ENCODE measurements at places on chromosomes 7 and 10.

DNA sequence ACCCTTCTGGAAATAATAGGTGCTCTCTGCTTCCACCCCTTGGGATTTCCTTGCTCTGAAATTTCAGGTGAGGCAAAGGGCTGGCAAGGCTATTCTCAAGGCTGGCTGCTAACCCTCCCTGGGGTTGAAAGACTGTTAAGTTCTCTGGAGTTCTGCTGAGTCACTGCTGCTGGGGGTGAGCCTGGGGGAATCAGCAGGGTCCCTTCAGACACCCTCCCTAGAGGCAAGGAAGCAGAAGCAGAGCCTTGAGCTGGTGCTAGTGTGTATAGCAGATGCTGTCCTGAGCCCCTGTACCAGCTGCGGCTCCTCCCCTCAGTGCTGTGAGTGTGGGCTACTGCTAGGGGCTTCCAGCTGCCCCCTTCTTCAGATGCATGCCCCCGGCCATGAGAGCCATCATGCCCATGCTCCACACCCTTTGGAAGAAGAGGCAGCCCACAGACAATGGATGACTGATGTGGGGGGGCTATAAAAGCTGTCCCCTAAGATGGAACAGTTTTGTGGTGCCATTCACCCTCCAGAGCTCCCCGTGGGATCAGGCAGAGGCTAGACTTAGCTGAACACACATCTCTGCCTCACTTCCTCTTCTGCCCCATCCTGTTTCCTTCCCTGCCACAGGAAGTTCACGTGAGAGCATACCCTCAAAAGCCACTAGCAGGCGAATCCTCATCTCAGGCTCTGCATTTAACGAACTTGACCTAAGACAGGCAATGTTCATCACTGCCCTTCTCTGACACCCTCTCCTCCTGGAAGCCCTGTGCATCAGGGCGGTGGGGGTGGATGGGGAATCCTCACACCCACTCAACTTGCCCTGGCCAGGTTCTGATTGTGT, 91.8 kb downstream of the SH3PXD2A start:
- no peak for DNase-seq

DNA sequence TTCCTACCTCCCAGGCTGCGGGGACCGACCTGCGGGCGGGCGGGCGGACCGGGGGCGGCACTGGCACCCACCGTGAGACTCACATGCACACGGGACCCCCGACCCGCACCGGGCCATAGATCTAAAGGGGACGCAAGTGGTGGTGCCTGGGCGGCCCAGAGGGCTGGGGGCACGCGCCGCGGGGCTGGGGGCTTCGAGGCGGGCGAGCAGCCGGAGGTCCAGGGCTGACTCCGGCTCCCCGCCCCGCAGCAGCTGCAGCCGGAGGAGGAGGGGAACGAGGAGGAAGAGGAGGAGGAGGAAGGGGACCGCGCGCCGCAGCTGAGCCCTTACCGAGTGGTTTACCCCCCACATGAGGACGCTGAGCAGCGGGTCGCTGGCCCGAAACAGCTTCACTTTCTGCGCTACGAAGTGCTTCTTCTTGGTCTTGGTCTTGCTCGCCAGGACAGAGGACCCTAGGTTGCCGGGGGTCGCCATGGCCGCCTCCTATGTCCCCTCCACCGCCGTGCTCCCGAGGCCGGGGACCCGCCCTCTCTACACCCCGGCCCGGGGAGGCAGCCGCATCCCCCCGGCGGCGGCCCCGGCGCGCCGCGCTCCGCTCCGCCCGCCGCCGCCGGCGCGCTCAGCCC, 412 bp downstream of the PIP4K2A start:
- peak; percentile 3 for DNase-seq

GRCh38 chr7:134835463-134835823, 56.0 kb downstream of the CALD1 start:
- no peak for DNase-seq

DNA sequence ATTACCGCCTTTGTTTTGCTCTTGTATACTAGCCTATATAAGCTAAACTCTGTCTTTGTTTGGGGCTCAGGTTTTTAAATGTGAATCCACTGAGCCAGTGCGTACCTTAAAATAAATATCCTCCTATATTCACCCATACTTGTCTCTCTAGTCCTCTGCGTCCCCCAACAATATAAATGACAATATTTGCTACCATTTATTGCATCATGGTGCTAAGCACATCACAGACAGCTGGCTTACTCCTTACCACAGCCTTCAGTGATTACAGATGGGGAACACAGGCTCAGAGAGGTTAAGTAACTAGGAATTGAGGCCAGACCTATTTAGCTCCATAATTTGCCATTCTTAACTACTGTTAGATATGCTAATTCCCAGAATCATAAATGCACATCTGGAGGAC, 3.4 kb upstream of the ADCK2 start:
- no peak for DNase-seq

GRCh38 chr10:70223728-70224127, 9.5 kb downstream of the PPA1 start:
- DNase-seq: no peak

DNA sequence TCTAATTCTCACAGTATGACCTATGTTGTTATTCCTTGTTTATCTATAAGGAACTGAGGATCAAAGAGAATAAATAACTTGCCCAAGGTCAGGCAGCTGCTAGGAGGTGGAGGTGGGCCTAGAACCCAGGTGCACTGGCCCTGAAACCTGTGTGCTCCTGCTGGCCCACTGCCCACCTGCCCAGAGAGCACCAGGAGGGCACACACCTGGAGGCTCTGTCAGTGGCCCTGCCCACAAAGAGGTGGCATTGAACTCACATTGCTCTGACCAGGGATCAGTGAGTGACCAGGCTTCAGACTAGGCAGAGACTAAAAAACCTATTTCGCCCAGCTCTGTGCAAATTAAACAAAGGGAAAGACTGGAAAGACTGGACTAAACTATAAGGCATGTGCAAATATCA, 210.6 kb downstream of the TNS3 start:
- no peak for DNase-seq

Measured in NCI-H526 treated with DMSO at 0.1 percent for 48 hours (cell line).